ENCODE measurements at places on chromosomes 3 and 15.

- peaks cover 6% of the 10 kb centered on the region for H3K4me1 ChIP-seq
- H3K27me3 ChIP-seq: peaks cover 4% of the 10 kb centered on the region
These were observed 3.1 kb upstream of the PLA2G4F start for GRCh38 chr15:42159381-42160015.

GRCh38 chr3:194367992-194368841, 1.3 kb downstream of the LRRC15 start:
- peaks cover 11% of the 10 kb centered on the region for H3K27me3 ChIP-seq
- H3K36me3 ChIP-seq: peaks cover 4% of the 10 kb centered on the region
- H3K4me1 ChIP-seq: peaks cover 3% of the 10 kb centered on the region
- H3K4me3 ChIP-seq: no peak overlapping the region
- no peak overlapping the region for H3K27ac ChIP-seq

- no peaks in the 10 kb centered on the region for H3K36me3 ChIP-seq
- H3K27me3 ChIP-seq: no peaks in the 10 kb centered on the region
- H3K27ac ChIP-seq: no peak overlapping the region
- H3K4me3 ChIP-seq: no peak overlapping the region
- no peak for DNase-seq
These were observed 17.8 kb downstream of the SUMF1 start for GRCh38 chr3:4449043-4449805.

DNA sequence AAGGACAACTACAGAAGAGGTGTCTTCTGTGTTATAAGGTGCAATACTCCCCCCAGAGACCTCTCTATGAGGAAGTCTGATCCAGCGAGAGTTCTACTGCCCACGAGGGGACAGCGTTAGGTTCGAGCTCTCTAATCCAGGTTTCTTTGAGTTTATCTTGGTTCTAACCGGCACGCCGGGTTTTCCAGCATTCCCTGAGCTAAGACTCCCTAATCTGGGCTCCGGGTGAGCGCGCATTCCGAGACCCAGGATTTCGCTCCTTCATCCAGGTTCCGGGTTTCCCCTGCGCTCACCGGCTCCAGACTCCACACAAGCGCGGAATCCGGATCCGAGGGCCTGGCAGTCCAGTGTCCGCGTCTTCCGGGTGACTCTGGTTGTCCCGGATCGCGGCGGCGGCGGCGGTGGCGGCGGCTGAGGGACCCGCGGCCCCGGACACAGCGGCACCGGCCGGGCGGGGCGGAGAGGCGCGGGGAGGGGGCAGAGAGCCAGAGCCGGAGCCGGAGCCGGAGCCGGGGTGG, at the start of gene ZNF609:
Gene ZNF609 (plus strand): TSS at position 373 of the 518 bp plus-strand sequence. CDS start 38,842 bp downstream, outside the sequence.
- peaks cover 14% of the 10 kb centered on the region for H3K27me3 ChIP-seq
- peaks cover 15% of the 10 kb centered on the region for H3K36me3 ChIP-seq
- H3K4me3 ChIP-seq: peak within 1 kb of the TSS; percentile 97
- peak within 1 kb of the TSS; percentile 93 for H3K27ac ChIP-seq
- DNase-seq: peak; percentile 100

GRCh38 chr3:11373235-11373634, 101.0 kb downstream of the ATG7 start:
- H3K4me1 ChIP-seq: peaks cover 32% of the 10 kb centered on the region
- H3K27me3 ChIP-seq: no peaks in the 10 kb centered on the region
- peaks cover 9% of the 10 kb centered on the region for H3K36me3 ChIP-seq
- no peak overlapping the region for H3K27ac ChIP-seq
- no peak overlapping the region for H3K4me3 ChIP-seq
- no peak for DNase-seq

- DNase-seq: no peak
- H3K27ac ChIP-seq: no peak overlapping the region
- H3K4me3 ChIP-seq: no peak overlapping the region
These were observed 99.9 kb upstream of the IGSF10 start for GRCh38 chr3:151560738-151561137.

Measured in endothelial cell (in vitro differentiated cells).